Anterior cingulate cortex (tissue), 58 donors: ENCODE measurements at places on chromosomes 3 and 15.
A peak's percentile ranks its signal among the peaks of the same experiment; 100 is the strongest.

- no peak for DNase-seq
These were observed 35.5 kb downstream of the ESYT3 start for GRCh38 chr3:138469874-138470273.

GRCh38 chr15:31214864-31215489 lies 111.7 kb upstream of the KLF13 start:
- DNase-seq = no peak

DNA sequence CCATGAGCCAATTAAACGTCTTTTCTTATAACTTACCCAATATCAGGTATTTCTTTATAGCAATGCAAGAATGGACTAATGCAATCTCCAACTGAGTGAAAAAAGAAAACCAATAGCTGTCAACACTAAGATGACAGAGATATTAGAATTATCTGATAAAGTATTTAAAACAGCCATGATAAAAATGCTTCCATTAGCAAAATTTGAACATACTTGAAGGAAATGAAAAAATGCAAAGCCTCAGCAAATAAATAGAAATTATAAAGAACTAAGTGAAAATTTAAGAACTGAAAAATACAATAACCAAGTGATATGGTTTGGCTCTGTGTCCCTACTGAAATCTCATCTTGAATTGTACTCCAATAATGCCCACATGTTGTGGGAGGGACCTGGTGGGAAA lies 99.6 kb downstream of the BOC start:
- DNase-seq = no peak

- DNase-seq = no peak
These were observed 1.2 kb upstream of the TCAIM start for GRCh38 chr3:44337248-44337785.

GRCh38 chr15:81384891-81385720 lies 11.1 kb upstream of the TMC3 start:
- no peak for DNase-seq

GRCh38 chr15:66630801-66631351 lies 65.1 kb upstream of the LCTL start:
- DNase-seq = no peak

- DNase-seq = no peak
These were observed 1592.8 kb upstream of the GBE1 start for GRCh38 chr3:83354205-83354604.

- DNase-seq = no peak
These were observed 38.7 kb upstream of the ATOSA start for GRCh38 chr15:52717924-52718323.

GRCh38 chr3:64303881-64304280 lies 78.6 kb upstream of the PRICKLE2 start:
- DNase-seq = no peak

DNA sequence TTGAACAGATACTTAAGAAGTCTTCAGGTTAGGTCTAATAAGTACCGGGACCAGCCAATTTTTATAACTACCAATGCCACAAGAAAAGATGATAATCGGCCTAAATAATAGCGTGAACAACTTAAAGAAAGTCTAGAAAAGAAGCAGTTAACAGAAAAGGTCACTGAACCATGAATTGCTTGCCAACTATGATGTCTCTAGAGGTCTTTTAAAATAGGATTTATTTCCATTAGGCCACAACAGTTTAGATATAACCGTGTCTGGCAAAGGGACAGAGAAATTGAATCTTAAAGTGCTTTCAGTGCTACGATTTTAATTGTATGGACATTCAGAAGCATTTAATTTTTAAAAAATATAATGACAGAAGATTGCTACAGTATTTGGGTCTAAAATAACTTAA lies 1070.4 kb downstream of the ROBO1 start:
- no peak for DNase-seq

DNA sequence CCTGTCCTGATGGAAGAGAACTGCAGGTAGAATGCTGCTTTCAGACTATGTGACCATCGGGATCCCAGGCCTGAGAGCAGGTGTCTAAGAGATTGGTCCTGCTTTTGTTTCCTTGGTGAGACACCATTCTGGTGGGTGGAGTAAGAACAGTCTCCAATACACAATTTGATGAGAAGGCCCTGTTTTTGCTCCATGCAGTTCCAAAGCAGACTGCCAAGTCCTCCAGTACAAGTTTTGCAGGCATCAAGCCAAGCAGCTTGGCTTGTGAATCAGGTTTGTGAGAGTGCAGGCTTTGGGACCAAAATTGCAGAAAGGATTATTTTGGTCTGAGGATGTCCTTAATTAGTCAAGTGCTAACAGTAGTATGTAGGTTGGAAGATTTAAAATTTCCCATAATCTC lies 381.6 kb downstream of the FOXP1 start:
- DNase-seq = peak; percentile 54

- no peak for DNase-seq
These were observed 64.0 kb upstream of the CPOX start for GRCh38 chr3:98657457-98657856.

DNA sequence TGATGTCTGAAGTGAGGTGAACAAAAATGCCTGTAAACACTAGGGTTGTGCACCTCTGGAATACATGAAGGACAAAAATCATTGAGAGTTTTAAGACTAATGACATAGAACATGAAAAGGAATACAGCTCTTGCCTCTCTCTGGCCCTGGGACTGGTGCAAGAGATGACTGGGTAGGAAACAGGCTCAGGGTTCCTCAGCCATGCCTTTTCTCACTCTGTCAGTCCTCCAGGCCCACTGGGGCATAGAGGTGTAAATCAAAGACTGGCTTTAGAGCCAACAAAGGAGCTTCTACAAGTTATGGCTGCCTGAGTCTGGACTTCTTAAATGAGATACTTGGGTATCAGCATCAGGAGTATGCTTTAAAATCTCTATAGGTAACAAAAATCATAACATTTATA lies 554.7 kb upstream of the KCNMB2 start:
- no peak for DNase-seq

GRCh38 chr3:48299746-48300712 lies 33.4 kb downstream of the SPINK8 start:
- DNase-seq = no peak

GRCh38 chr3:43627360-43627759 lies 5.5 kb upstream of the ANO10 start:
- no peak for DNase-seq

DNA sequence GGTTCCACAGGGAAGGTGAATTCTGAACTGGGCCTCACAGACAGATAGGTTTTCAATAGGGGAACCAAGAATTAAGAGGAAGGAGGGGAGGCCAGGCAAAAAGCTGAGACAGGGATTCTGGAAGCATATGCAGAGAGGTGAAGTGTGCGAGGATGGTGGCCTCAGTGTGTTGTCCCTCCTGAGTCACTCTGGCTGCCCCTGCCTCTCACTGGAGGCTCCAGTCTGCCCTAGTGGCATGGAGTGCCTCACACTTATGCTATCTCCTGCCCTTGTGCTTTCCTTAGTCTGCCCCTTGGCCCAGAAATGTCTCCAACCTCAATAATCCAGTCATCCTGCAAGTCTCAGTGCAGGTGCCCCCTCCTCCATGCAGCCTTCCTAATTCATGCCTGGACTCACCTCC lies 32.2 kb upstream of the RBP1 start:
- DNase-seq = no peak

GRCh38 chr3:95462161-95462560 lies 1352.2 kb upstream of the EPHA6 start:
- no peak for DNase-seq

- no peak for DNase-seq
These were observed 200.6 kb downstream of the BCHE start for GRCh38 chr3:165636684-165637015.

- DNase-seq = no peak
These were observed 66.1 kb upstream of the RORA start for GRCh38 chr15:61295239-61295638.

- DNase-seq = no peak
These were observed 454.2 kb downstream of the FGF12 start for GRCh38 chr3:192273001-192273696.

- no peak for DNase-seq
These were observed 193.2 kb downstream of the MEX3B start for GRCh38 chr15:81852411-81853149.

- no peak for DNase-seq
These were observed 652.5 kb downstream of the EDEM1 start for GRCh38 chr3:5840056-5840455.

GRCh38 chr3:24640330-24640877 lies 145.8 kb upstream of the THRB start:
- no peak for DNase-seq

DNA sequence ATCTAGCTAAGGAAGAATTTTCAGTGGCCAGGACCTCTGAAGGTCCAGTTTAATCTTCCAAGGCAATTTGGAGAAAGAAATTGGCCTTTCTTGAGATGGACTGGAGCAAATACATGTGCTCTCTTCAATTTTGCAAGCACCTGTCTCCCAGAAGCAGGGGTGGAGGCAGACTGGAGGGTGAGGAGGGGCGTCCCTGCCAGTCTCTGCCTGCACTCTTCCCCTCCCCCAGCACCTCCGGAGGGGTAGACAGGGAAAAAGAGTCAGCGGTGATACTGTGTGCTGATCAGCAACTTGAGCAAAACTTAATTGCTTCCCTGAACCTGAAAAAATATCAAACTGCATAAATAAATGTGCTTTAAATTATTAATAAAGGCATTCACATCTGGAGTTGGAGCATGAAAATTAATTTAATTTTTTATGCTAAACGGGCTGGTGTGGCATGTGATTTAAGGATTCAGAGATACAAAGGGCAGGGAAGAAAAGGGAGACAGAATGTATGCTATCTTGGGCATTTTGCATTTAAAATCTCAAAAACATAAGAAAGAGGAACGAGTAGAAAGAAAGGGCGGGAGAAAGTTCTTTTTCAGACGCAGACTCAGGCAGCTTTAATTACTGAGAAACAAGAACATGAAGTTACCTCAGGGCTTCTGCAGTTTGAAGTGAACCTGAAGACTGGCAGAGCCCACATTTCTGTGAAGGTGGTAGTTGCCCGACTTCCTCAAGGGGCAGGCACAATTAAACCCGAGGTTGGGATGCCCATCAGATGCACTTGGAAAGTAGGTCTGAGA lies 319.7 kb downstream of the UACA start:
- no peak for DNase-seq

DNA sequence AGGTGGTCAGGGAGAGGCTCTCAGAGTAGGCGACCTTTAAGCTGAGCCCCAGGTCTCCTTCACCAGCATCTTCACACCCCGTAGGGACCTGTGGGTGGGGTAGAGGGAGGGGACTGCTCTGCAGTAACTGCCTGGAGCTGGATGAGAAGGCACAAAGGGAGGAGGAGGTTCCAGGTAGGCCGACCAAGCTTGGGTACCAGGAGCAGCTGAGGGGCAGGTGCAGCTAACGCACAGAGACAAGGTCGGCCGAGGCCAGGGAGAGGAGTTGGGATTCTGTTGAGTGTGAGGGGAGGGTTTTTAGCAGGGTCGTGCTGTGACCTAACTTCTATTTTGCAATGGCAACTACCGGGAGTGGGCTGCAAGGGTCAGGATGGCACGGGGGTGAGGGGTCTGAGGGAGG lies 5.9 kb upstream of the GRIP2 start:
- no peak for DNase-seq

DNA sequence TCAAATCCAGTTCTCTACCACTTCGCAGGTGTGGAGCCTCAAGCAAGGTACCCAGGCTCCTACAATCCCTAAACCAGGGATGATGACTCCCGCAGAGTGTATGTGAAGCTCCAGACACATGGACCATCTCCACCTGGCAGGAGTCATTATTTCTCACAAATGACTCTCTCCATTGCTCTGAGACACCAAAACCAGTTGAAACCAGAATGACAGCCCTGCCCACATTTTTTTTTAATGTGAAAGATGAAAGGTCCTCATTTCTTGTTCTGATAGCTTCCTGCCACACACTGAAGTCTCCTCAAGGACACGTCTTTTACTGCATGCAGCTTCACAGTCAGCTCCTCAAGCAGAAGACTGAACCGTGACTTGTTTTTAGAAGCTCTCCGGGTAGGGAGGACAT lies 61.4 kb upstream of the ZBTB38 start:
- DNase-seq = no peak

DNA sequence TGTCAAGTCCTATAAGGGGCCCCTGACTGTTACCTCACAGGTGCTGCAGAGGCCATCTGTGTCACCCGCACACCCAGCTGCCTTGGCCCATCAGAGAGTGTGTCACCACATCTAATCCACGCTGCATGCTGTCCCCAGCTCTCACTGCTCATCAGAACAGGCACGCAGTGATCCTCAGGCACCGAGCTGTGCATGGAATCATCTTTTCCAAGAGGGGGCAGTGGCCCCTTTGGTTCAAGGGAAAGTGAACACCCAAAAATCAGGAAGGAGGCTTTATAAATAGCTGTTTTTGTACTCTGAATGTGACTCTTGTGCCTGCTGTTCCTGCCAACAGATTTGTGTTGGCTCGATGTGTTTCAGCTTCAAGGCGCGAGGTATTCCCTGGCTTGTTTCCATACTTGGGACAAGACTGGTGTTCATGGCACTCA lies 110.3 kb upstream of the ETV5 start:
- peak; percentile 20 for DNase-seq

- no peak for DNase-seq
These were observed 282.7 kb upstream of the MANF start for GRCh38 chr3:51102396-51102795.
